ENCODE measurements at places on chromosomes 6 and 20.
A peak's percentile ranks its signal among the peaks of the same experiment; 100 is the strongest.

GRCh38 chr6:133275213-133275612 lies 34.1 kb downstream of the EYA4 start:
- no peak for DNase-seq

DNA sequence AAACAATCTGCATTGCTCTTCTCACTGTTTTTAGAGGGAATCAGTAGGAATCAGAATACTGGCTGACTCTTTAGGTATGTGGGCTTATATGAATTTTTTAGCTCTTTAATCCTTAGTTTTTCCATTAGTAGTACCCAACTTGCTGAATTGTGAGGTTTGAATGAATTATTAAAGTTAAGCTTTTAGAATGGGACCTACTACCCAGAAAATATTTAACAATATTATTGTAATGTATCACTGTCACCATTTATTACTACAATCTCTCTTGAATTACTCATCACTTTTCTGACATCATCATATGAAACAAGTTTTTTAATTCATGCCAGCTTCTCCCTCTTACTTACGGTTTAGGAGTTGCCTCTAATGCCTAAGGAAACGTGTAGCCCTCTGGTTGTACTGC lies 212.7 kb downstream of the BCKDHB start:
- DNase-seq, result no peak

DNA sequence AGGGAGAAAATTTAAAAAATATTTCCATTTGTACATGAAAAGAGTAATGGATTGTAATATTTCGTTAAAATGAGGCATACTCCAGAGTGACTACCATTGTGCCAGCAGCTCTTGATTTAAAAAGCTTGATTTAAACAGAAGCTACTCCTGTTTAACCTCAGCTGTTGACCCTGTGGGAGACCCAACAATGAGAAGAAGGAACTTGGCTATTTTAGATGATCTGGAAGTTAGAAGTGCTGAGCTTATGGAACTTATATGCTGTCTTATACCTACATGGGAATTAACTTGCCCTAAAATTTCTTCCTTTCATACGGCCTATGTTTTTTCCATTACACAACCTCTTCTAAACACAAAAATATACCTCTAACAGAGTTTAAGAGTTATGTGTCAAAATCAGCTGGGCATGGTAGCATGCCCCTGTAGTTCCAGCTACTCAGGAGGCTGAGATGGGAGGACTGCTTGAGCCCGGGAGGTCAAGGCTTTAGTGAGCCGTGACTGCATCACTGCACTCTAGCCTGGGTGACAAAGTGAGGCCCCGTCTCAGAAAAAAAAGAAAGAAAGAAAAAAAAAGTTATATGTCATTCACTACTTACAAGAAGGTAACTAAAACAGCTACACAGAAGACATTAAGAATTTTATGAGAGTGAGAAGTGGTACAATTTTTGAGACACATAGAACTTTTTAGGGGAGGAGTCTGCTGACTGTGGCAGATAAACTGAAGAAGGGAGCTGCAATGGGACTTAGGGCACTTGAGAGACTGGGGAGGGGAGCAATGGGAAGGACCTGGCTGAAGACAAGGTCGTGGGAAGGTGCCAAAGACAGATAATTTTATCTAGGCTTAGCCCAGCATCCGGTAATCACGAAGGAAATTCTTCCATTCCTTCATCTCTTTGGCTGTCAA lies 139.9 kb downstream of the MYB start:
- DNase-seq, result no peak

DNA sequence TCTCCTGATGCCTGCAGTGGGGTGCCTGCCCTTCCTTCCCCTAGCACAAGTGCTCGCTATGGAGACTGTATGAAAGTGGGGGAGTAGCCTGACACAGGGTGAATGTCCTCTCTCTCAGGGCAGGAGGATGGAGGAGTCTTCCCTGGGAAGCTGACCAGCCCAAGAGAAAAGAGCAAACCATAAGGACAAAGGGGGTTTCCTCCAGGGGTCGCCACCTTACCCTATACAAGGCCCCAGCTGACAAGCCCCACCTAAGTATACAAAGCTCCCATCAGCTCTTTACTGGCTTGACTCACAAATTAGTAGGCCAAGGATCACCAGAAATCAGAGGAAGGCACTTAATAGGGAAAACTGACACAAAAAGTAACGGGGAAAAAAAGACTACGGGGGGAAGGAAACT lies 54.1 kb downstream of the PLAGL1 start:
- DNase-seq, result no peak

GRCh38 chr20:14761903-14762302 lies 424.5 kb upstream of the FLRT3 start:
- no peak for DNase-seq

- no peak for DNase-seq
Observed at GRCh38 chr6:3233904-3234303, 6.5 kb upstream of the TUBB2B start.

GRCh38 chr6:68086199-68086598 lies 548.9 kb upstream of the ADGRB3 start:
- DNase-seq, result no peak

DNA sequence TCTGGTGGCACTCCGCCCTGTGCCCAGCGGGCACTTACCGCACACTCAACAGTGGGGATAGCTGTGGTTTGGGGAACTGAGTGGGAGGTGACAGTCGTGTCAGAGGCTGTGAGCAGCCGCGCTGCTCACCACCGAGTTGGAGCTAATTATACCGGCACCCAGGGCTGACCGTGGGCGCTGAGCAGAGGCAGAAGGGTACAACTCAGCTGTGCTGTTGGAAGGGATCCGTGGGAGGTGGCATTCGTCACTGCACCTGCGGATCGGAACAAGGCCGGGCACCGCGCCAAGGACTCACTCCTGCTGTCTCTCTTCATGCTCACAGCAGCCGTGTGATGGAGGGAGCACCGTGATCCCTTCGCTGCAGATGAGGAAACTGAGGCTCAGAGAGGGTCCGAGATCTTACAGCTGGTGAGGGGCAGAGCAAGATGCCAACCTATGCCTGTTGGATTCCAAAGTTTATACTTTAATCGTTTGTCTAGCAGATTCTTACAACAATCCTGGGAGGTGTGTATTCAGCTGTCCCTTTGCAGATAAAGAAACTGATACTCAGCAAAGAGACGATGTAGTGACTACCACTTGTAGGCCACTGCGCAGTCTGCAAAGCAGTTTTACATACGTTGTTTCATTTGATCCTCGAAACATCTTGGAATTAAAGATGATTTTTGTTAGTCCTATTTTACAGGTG lies 713 bp upstream of the ELMO2 start:
- peak; percentile 82 for DNase-seq

DNA sequence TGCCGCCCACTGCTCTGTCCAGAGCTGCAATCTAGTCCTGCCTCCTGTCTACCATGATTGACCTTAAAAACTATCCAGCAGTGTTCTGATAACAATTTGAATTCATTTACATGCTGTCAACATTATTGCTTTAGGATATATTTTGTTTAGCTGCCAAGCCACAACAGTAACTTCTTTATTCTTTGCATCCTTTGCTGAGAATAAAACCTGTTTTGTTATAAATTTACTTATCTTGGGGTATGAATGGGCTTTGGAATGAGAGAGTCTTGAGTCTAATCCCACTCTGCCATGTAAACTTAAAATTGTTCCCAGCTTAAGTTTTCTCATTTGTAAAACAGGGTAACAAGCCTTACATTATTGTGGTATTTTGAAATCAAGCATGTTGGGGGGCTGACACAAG lies 116.4 kb downstream of the FLRT3 start:
- DNase-seq, result no peak

- DNase-seq, result no peak
Observed at GRCh38 chr6:5274231-5274630, 12.9 kb downstream of the FARS2 start.

GRCh38 chr20:45969712-45970634 lies 2.0 kb downstream of the ZNF335 start:
- DNase-seq, result no peak

GRCh38 chr6:36563237-36563927 lies 16.1 kb upstream of the STK38 start:
- no peak for DNase-seq

GRCh38 chr20:45339084-45339483 lies 9.1 kb downstream of the SDC4 start:
- no peak for DNase-seq

GRCh38 chr6:3949521-3949920 lies 100.3 kb downstream of the FAM50B start:
- DNase-seq, result no peak
